ENCODE measurements at places on chromosomes 13 and 19.

- no peak for DNase-seq
Measured at GRCh38 chr13:96025283-96025682, 27.9 kb downstream of the UGGT2 start.

DNA sequence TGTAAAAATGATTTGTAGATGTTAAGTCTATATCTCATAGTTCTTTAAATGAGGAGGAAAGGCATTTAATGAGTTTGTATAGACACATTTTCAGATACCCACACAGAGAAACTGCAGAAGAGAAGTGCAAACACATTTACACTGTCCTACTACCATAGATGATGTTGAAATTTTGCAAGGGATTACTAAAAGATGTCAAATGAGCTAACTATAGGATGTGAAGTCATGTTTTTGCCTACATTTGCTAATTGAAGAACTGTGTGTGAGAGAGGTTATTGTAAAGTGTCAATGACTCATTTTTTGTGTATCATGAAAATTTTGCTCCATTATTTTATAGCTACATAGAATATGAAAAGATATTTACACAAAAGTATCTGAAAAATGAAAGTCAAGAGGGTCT is 178.9 kb downstream of the ITGBL1 start:
- no peak for DNase-seq

DNA sequence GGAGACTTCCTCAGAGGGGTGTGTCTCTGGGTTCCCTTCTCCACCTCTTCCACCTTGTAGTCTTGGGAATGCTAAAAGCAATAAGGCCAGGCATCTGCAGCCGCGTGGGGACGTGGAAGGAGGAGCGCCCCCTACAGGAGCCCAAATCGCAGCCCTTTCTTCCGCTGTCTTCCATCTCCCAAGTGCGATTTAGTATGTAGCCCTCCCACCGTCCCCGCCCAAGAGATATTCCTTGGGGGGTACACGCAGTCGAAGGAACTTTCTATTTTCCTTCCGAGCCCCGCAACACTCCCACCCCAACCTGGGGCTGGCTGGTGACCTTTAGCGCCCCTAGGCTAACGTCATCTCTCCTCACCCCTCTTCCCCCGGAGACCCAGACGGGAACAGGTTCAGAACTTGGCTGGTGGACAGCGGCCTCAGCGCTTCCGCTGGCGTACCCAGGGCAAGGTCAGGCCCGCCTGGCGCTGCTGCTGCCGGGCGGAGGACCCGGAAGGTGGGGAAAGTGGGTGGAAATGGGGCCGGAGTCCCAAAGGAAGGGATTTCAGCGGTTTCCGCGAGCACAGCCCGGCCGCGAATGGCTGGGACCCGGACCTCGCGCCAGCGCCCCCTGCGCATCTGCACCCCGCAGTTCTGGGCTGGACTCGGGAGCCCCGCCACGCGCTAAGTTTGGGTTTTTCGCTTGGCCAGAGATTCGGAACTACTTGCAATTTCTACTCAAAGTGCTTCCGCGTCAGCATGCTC is 2.1 kb upstream of the PCDH8 start:
- no peak for DNase-seq

DNA sequence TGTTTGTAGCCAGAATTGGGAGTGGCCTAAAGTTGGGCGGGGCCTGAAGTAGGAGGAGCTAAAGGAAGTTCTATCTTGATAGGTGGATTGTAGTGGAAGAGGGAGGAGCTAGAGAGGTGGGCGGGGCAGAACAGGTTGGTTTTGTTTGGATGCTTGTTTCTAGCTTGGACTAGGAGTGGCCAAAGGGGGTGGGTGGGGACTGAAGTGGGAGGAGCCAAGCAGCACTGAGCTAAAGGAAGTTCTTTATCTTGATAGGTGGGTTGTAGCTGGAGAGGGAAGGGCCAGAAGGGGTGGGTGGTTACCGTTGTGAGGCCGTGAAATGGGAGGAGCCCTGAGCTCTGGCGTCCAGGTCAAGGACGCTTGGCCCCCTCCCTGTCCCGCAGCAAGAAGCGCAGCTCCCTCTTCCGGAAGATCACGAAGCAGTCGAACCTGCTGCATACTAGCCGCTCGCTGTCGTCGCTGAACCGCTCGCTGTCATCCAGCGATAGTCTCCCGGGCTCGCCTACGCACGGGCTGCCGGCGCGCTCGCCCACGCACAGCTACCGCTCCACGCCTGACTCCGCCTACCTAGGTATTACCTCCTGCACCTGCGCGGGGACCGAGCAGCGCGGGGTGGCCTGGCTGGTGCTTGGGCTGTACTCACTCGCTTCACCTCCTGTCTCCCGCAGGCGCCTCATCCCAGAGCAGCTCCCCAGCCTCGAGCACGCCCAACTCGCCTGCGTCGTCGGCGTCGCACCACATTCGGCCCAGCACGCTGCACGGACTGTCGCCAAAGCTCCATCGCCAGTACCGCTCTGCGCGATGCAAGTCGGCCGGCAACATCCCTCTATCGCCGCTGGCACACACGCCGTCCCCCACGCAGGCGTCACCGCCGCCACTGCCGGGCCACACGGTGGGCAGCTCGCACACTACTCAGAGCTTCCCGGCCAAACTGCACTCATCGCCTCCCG is 8.0 kb downstream of the DNASE2 start:
- DNase-seq: no peak

DNA sequence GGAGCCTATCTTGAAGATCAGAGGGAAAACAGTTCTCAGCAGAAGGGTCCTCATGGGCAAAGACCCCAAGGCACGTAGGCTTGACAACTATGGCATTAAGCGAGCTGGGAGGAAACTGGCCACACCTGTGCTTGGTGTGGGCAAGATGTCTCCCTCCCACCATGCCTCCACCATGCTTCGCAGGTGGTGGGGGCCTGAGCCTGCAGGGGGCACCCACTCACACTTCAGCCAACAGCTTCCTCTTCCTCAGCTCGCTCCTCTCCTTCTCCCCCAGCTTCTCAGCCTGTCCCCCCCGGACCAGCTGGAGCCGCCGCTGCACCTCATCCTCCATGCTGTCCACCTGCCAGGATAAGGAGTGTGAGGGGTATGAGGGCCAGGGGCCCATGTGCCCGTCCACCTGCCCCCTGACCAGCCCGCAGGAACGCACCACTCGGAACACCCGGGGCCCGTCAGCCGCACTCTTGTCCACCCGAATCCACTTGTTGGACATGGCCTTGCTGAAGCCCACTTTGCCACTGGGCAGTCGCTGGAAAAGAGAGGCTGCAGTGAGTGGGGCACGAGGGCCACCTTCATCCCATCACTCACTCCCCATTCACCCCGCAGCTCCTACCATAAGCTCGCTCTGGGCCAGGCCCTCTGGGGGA is 3.4 kb downstream of the FARSA start:
- no peak for DNase-seq

DNA sequence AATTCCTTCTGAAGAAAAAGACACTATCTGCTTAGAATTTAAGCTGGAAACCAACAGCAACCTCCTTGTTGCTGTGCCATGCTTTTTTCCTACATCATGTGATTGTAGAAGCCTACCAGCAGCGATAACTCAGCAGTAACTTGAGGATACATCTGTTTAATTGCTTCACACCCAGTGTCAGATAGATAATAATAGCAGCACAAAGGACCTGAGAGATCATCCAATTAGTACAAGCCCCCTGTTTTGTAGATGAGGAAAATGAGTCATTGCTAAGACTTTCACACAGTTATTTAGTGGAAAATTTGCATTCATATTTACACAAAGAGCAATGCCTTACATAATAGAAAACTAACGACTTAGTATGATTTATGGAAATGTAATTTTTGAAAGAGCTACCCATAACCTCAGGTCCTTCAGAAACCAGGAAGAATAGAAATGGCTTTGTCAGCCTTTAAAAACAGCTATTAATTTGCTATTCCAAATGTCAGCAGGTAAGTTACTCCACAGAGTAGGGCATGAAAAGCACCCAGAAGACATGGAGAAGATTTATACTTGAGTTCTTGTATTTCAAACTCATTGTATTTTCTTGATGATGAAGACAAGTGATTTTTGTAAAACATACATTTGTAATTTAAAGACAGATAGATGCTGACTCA is 93.7 kb upstream of the SGCG start:
- DNase-seq: no peak

GRCh38 chr19:5048091-5048726 is 79.3 kb downstream of the KDM4B start:
- DNase-seq: peak; percentile 39
